ENCODE measurements at places on chromosomes 6 and 20.

DNA sequence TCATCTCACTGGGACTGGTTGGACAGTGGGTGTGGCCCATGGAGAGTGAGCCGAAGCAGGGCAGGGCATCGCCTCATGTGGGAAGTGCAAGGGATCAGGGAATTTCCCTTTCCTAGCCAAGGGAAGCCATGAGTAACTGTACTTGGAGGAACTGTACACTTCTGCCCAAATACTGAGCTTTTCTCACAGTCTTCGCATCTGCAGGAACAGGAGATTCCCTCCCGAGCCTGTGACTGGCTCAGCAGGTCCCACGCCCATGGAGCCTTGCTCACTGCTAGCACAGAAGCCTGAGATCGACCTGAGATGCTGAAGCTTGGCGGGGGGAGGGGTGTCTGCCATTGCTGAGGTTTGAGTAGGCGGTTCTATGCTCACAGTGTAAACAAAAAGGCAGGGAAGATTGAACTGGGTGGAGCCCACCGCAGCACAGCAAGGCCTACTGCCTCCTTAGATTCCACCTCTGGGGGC is 10.4 kb upstream of the CALHM5 start:
- DNase-seq = no peak

DNA sequence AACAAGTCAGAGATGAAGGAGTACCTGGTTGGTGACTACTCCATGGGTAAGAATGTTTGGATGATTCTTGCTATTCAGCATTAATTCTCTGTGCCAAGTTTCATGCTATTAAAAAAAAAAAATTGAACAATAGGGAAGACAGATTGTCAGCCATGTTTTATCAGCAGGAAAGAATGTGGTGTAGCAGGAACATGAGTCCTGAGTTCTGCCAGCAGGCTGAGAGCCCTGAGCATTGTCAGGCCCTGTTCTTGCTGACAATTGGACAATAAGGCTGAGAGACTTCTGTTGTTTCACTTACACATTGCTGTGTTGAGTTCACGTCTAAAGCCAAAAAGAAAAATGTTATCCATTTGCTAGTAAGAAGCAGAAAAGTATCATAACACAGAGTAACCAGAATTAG is 70.4 kb upstream of the SMIM28 start:
- no peak for DNase-seq

- no peak for DNase-seq
These were observed 812 bp upstream of the SMIM13 start for GRCh38 chr6:11092668-11093375.

DNA sequence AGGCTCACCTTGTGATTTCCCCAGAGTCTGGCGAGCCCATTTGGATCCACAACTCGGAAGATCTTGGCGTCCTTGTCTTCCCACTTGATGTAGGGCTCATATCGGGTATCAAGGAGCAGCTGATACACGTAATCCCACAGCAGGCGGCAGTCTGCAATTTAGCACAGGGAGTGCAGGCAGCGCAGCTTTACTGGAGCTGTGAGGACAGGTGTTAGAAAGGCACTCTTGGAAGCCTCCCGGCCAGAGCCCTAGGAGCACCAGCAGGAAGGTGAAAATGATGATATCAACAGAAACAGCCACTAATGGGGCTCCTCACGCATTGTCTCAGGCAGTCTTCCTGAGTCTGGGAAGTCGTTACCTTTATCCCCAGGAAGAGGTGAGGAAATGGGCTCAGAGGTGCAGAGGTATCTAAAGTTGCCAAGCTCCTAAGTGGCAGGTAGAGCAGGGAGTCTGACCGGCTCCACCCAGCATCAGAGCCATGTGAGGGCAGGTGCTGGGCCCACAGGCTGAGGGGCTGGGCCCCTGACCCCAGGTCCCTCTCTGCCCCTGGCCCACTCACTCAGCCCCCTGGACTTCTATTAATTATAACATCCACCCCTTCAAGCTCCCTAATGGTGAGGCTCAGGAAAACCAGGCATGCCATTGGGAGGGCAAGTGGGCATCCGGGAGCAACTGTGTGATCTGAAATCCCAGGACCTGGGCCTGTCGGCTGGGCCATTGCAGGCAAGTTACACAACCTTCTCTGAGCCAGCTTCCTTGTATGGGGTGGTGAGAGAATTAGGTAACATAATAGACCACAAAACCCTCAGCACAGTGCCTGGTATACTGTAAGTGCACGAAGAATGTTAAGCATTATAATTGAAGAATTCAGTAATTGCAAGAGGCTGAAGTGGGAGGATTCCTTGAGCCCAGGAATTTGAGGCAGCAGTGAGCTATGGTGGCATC is 18.3 kb downstream of the ETV7 start:
- no peak for DNase-seq

GRCh38 chr6:110884321-110884720 is 9.7 kb downstream of the AMD1 start:
- no peak for DNase-seq

GRCh38 chr20:48844996-48845395 is 17.2 kb upstream of the PREX1 start:
- no peak for DNase-seq

DNA sequence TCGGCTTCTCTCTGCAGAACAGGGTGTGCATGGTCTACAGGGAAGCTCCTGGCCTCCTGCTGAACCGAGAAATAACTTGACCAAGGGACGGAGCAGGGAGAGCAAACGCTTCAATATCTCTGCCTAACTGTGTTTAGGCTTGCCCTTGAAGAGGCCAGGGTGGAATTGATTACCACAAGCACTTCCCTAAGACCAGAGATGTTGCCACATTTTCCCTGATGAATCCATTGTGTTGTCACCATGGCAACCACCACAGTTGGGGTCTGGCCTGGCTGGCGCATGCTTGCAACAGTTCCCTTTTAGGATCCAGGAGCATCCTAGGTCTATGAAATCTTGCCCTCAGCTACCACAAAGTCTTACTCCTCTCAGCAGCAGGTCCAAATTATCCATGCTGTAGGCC is 213.5 kb upstream of the SULF2 start:
- DNase-seq = no peak

GRCh38 chr6:2157441-2158127 is 87.8 kb downstream of the GMDS start:
- DNase-seq = no peak

GRCh38 chr6:97129106-97129505 is 153.9 kb downstream of the MMS22L start:
- DNase-seq = no peak

DNA sequence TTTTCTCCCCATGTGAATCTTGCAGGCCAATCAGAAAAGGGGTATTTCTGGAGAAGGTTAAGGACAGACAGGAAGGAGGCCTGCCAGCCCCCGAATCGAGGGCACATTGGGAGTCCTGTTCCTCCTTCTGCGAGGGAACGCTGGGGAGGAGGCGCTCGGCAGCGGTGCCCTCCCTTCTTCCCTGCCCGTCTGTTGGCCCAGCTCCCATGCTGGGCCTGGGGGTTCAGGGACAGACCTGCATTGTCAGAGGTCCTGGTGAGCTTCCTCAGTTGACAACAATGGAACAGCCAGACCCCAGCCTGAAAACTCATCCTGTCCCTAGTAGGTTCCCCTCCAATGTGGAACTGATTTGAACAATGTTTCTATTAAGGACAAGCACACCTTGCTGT is 15.1 kb upstream of the SYNJ2 start:
- DNase-seq = no peak

Measured in cortex of kidney (tissue), 1 donor.